ENCODE measurements at places on chromosomes 12 and 14. TPM values are rescaled to one million over a fixed set of nuclear protein-coding genes. Genes with fewer than 3 reads are reported as not detected.

Gene DDX11
- 33.7 TPM for polyA plus RNA-seq

Gene RERG
- polyA plus RNA-seq: 6.2 TPM

Gene KLHL33
- polyA plus RNA-seq: not detected

Gene BDKRB1
- polyA plus RNA-seq: not detected

Gene NFE2
- polyA plus RNA-seq: 0.83 TPM

Gene DIO2
- polyA plus RNA-seq: 1.4 TPM
